HepG2 (cell line): ENCODE measurements at places on chromosomes 1 and 21. TPM values are rescaled to one million over a fixed set of nuclear protein-coding genes. Genes with fewer than 3 reads are reported as not detected.

GRCh38 chr21:29914326-29914725 lies 25.5 kb downstream of the GRIK1 start:
- DNase-seq: no peak
- H3K36me3 ChIP-seq: no peaks in the 10 kb centered on the region
- no peaks in the 10 kb centered on the region for H3K27me3 ChIP-seq

- no peak overlapping the region for H3K27ac ChIP-seq
- H3K36me3 ChIP-seq: no peaks in the 10 kb centered on the region
- peaks cover 24% of the 10 kb centered on the region for H3K27me3 ChIP-seq
- no peak overlapping the region for H3K4me3 ChIP-seq
- no peak for DNase-seq
Measured at GRCh38 chr1:234776876-234777855, 167.2 kb upstream of the IRF2BP2 start.

NBPF20 gene
- total RNA-seq: 3.1 and 3.4 TPM in 2 replicates

RIPK4 gene
- total RNA-seq: 4.9 and 5.3 TPM in 2 replicates
